Lung microvascular endothelial cell (primary cell): ENCODE measurements at places on chromosomes 4 and X. TPM values are rescaled to one million over a fixed set of nuclear protein-coding genes. Genes with fewer than 3 reads are reported as not detected.

The SLITRK2 gene
- not detected in 2 replicates for total RNA-seq

The SYP gene
- under 0.01 TPM in 2 replicates for total RNA-seq

The PAPSS1 gene
- 19.8 and 37.7 TPM in 2 replicates for total RNA-seq

The MAGEA10 gene
- total RNA-seq: not detected in 2 replicates

The PDLIM3 gene
- total RNA-seq: 25.5 and 58.5 TPM in 2 replicates

The POU3F4 gene
- not detected in 2 replicates for total RNA-seq

The FAM241A gene
- 6.8 and 8.1 TPM in 2 replicates for total RNA-seq

The FOXR2 gene
- total RNA-seq: not detected in 2 replicates

The GPRASP3 gene
- total RNA-seq: 2.6 and 4.4 TPM in 2 replicates

The RNF212 gene
- total RNA-seq: 0.22 and 0.79 TPM in 2 replicates

The SAGE1 gene
- not detected in 2 replicates for total RNA-seq

The PNCK gene
- not detected in 2 replicates for total RNA-seq

The CXCL6 gene
- total RNA-seq: 0.22 and 0.40 TPM in 2 replicates

The RHOH gene
- 0.22 TPM in 1 of 2 replicates, not detected in the other for total RNA-seq

The THAP9 gene
- total RNA-seq: 4.8 and 5.8 TPM in 2 replicates

The VSIG1 gene
- 0.20 and 0.65 TPM in 2 replicates for total RNA-seq

The CXCR3 gene
- total RNA-seq: not detected in 2 replicates

The TMPRSS11E gene
- not detected in 2 replicates for total RNA-seq

The FOXO4 gene
- total RNA-seq: 5.2 and 11.7 TPM in 2 replicates

The MAGEA3 gene
- not detected in 2 replicates for total RNA-seq

The FABP2 gene
- not detected in 2 replicates for total RNA-seq

The MSANTD1 gene
- under 0.01 and 0.40 TPM in 2 replicates for total RNA-seq

The USP9X gene
- 85.9 and 112 TPM in 2 replicates for total RNA-seq

The NEIL3 gene
- 1.2 and 2.4 TPM in 2 replicates for total RNA-seq

The CDKL5 gene
- 2.2 and 5.6 TPM in 2 replicates for total RNA-seq

The LDB2 gene
- 346 and 363 TPM in 2 replicates for total RNA-seq

The SMR3B gene
- not detected in 2 replicates for total RNA-seq

The SORCS2 gene
- under 0.01 TPM in 2 replicates for total RNA-seq

The IQCM gene
- not detected in 2 replicates for total RNA-seq
